Activated CD4-positive, alpha-beta T cell treated with anti-CD3 and anti-CD28 coated beads, Interleukin-2, amount 50 U/mL, for 48 hours (primary cell): ENCODE measurements at places on chromosomes 12 and 14.
A peak's percentile ranks its signal among the peaks of the same experiment; 100 is the strongest.

GRCh38 chr14:71539650-71540285 is 392.5 kb upstream of the RGS6 start:
- no peak for DNase-seq

GRCh38 chr14:32472076-32472475 is 143.0 kb downstream of the AKAP6 start:
- DNase-seq = no peak

GRCh38 chr12:12735301-12735700 is 18.1 kb downstream of the CDKN1B start:
- DNase-seq = no peak

DNA sequence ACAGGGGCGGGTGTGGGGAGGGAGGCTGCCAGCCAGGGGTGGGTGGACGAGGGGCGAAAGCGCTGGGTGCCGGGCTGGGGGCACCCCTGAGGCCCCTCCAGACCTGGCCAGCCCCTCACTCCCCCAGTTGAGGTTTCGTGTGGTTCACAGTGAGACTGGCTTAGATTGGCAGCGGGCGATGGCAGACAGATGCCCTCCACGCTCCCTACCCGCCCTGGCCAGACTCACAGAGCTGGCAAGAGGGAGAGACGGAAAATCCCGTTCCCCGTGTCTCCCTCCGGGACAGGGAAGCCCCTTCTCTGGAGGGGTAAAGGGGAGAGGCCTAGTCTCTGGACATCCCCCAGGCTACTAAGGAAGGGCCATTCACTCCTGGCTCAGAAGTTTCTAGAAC is 33.2 kb upstream of the VPS37B start:
- DNase-seq = no peak

DNA sequence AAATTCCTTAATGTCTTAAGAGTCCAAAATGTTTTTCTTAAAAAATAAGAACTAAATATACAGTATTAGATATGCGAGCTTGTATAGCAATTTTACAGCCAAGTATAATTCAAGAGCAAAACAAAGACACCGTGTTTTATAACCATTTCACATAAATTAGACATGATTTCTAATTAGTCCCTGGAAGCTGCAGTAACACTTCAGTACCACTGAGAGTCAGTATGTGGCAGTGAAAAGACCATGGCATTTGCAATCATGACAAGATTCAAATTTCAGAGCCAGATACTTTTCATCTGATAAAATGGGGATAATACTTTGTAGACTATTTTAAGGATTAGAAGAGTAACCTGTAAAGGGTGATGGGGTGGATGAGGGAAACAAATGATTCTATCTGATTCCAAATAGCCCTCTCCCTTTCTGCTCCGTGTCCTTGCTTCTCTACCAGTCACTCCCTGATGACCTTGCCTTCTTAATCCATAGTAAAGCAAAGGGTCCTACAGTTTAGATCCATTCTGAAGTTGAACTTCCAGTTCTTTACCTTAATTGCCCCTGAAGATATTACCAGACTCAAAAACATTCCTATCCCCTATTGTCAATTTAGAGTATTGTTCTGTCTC is 145.4 kb upstream of the ABCD2 start:
- no peak for DNase-seq

- DNase-seq = no peak
Observed at GRCh38 chr12:24582954-24583601, 365.8 kb downstream of the BCAT1 start.

DNA sequence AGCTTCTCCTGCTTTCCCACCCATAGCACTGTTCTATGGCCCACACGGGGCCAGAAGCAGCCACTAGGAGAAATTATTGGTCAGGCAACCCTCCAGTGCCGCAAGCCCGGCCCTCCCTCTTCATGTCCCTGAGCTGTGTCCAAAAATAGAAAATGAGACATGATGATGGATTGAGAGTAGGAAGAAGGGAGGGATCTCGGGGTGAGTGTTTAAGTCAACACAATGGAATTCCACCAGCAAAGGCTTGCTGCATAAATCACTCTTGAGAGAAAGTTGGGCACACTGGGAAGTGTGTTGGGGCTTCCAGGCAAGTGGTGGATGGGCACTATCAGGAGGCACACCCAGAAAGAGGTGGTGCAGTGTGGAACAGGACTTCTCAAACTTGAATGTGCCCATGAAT is 94.2 kb downstream of the LLPH start:
- no peak for DNase-seq

- no peak for DNase-seq
Observed at GRCh38 chr12:124679533-124680371, 112.3 kb upstream of the NCOR2 start.

GRCh38 chr12:80802652-80803400 is 86.1 kb downstream of the MYF5 start:
- DNase-seq = no peak

GRCh38 chr12:113727651-113728061 is 238.5 kb downstream of the RBM19 start:
- no peak for DNase-seq

DNA sequence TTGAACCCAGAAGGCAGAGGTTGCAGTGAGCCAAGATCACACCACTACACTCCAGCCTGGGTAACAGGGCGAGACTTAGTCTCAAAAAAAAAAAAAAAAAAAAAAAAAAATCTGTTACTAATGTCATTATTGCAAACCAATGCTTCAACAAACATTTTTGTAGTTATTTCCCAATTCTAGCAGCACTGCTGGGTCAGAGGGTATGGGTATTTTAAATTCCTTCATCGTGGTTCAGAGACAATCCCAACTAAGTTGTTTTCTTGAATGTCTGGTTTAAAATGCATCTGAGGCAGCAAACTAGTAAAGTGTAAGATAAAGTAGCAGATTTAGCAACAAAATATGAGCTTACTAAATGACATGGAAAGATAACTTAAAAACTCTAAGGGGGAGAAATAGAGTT is 65.6 kb downstream of the FERMT2 start:
- DNase-seq = no peak

DNA sequence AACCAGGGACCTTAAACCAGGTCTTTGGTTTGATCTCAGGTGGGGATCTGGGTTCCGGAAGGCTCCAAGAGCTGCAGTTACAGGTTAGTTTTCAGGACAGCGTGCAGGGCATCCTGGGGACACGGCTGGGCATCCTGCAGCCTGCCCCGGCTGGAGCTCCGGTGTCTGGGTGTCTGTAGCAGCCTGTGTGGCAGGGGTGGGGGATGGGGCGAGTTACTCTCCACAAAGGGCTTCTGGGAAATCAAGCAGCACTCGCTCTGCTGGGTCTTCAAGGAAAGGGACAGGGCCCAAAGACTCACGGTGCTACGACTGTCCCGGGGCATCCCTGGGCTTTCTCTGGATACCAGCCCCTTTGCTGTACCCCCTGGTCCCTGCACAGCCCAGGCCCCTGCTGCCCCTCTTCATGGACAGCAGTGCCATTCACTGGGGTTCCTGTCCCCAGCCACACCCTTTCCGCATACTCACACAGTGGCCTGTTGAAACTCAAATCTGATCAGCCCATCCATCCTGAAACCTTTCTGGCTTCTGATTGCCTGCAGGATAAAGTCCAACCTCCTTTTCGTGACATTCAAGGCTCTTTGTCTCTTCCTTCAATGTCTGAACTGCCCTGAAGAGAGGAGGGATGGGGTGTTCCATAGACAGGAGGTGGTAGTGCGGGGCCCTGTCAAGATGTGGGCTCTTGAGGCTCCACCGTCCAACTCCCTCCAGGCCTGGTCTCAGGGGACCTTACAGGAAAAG is 22.2 kb upstream of the PPP1R13B start:
- DNase-seq = no peak

- no peak for DNase-seq
Observed at GRCh38 chr12:31620311-31620710, 29.4 kb upstream of the DENND5B start.

GRCh38 chr14:28767030-28767852 is 654 bp downstream of the FOXG1 start:
- DNase-seq = no peak

GRCh38 chr12:48122065-48122834 is 3.1 kb downstream of the PFKM start:
- no peak for DNase-seq

- DNase-seq = no peak
Observed at GRCh38 chr14:24965934-24966578, 83.9 kb downstream of the STXBP6 start.

- no peak for DNase-seq
Observed at GRCh38 chr12:40146800-40147797, 41.2 kb upstream of the SLC2A13 start.

- no peak for DNase-seq
Observed at GRCh38 chr14:91372671-91373495, 44.7 kb downstream of the CCDC88C start.

GRCh38 chr12:103829092-103829491 is 11.9 kb downstream of the NT5DC3 start:
- no peak for DNase-seq

DNA sequence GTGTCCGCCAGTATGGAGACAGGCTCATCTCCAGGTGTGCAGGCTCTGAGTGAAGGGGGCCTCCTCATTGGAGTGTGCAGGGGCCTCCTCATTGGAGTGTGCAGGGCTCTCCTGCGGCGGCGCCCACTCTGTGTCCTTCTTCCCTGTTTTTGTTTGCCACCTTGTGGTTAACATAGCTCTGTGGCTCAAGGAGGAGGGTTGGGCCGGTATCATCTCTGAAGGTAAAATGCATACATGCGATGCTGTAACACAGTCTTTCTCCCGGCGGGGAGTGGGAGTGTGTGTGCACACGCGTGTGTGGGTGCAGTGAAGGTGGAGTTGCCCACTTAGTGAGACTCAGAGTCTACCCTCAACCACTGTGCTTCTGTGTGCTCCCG is 429.4 kb downstream of the ZFP36L1 start:
- DNase-seq = no peak

GRCh38 chr12:44428825-44429224 is 447.3 kb downstream of the NELL2 start:
- DNase-seq = no peak

- no peak for DNase-seq
Observed at GRCh38 chr12:6830286-6830890, 2.2 kb downstream of the P3H3 start.

DNA sequence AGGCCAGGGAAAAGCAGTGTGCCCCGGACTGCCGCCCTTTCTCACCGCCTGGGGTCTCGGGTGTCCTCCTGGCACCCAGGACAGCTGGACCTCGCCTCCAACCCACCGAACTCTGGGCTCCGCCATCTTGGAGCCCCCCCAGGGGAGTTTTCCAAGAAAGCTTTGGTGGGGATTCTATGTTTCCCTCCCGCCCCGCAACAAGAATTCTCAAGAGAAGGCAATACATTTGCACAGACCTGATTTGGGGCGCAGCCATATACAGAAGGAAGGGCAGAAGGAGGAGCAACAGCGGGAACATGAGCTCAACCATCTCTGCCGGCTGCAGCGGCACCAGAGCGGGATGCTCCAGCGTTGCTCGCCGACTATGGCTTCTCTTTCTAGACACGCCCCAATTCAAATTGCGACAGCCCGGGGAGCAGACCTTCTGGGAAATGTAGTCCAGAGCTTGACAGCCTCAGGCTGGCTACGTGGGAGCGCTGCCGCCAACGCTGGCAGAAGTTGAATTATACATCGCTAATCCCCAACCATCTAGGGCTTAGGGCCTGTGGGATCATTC is at the start of gene RDH11:
Gene RDH11, minus strand, starts transcription at position 371 of the 556 bp plus-strand sequence. Its CDS starts 61 bp downstream, at position 310.
- DNase-seq = peak; percentile 87

GRCh38 chr12:40727774-40728483 is 35.7 kb downstream of the CNTN1 start:
- no peak for DNase-seq

DNA sequence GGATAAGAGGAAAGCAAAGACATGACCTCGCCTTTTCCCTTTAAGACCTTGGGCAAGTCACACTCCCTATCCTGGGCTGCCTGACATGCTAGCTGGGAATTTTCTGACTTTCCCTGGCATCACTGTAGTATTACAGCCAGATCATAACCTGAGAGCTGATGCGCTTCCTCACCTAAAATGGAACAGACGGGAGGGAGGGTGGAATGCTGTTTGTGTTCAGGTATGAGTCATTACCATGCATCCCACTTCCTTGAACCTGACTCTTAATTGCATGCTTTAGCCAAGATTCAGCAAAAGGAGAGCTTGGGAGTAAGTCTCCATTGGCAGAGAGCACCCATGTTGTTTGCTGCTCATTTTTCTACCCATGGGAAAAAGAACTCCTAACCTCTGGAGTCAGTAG is 156.5 kb downstream of the KCNK10 start:
- no peak for DNase-seq

DNA sequence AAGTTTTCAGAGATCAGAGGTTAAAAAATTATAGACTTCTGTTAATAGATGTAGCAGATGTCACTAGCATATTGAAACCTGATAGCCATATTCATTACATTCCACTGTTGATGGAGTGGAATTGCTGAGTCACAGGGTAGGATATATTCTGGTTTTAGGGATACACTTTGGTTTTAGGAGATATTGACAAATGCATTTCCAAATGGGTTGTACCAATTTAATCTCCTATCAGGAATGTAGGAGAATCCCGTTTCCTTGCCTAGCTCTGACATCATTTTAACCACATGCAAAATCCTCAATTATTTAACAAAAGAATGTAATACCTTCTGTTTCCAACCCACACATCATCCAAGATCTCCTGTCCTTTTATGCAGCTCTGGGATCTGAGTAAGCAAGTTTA is 30.7 kb upstream of the ESR2 start:
- no peak for DNase-seq

DNA sequence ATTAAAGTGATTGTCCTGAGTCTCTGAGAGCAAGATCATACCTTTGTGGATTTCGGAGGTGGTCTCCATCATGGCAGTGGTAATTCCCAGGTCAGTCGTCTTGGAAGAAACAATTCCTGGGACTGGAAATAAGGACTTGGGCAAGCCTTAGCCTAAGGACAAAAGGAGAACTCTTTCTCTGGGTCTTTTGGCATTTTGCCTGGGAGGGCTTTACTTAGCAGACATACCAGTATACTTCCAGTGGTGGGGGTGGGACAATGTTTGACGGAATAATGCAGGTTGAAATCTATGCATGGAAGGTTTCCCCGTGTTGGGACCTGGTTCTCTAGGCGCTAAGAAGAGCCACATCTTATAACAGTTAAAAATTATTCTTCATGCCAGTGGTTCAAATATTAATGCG is 70.4 kb upstream of the USP44 start:
- DNase-seq = no peak

GRCh38 chr14:36465178-36465577 is 54.9 kb downstream of the NKX2-1 start:
- DNase-seq = no peak

GRCh38 chr14:55332654-55333570 is 61.7 kb downstream of the FBXO34 start:
- peak; percentile 14 for DNase-seq
